PC-9 (cell line): ENCODE measurements at places on chromosomes 3 and 15. TPM values are rescaled to one million over a fixed set of nuclear protein-coding genes. Genes with fewer than 3 reads are reported as not detected.

Gene MCF2L2
- 1.7 and 2.3 TPM in 2 replicates for total RNA-seq

DNA sequence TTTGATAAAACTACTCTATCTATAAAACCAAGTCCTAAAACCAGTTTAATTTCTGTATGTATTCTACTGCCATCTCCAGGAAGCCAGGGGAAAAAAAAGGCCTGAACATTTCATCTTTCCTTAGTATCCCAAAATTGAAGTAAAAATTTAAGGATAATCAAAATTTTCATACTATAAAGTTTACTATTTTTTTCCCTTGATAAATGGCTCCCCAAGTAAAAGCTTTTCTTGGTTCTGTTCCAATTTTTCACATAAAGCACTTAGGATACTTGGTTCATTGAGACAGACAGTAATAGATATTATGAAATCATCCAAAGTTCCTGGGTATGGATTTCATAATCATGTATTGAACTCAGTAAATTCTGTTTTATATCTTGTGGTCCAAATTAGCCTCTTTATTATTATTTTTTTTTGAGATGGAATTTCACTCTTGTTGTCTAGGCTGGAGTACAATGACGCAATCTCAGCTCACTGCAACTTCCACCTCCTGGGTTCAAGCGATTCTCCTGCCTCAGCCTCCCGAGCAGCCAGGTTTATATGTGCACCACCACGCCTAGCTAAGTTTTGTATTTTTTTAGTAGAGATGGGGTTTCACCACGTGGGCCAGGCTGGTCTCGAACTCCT is 34.5 kb downstream of the ICE2 start:
- H3K27ac ChIP-seq, result no peak overlapping the region
- no peak overlapping the region for H3K4me3 ChIP-seq
- H3K36me3 ChIP-seq, result no peaks in the 10 kb centered on the region; the same call in 1 of the 2 replicates

GRCh38 chr3:27719314-27720003 is 2.7 kb downstream of the EOMES start:
- DNase-seq, result no peak
- H3K27me3 ChIP-seq, result 0 out of 2 replicates have a peak, but pooled peaks cover 5% of the 10 kb centered on the region
- H3K4me3 ChIP-seq, result no peak overlapping the region
- no peaks in the 10 kb centered on the region for H3K36me3 ChIP-seq
- H3K4me1 ChIP-seq, result no peaks in the 10 kb centered on the region

DNA sequence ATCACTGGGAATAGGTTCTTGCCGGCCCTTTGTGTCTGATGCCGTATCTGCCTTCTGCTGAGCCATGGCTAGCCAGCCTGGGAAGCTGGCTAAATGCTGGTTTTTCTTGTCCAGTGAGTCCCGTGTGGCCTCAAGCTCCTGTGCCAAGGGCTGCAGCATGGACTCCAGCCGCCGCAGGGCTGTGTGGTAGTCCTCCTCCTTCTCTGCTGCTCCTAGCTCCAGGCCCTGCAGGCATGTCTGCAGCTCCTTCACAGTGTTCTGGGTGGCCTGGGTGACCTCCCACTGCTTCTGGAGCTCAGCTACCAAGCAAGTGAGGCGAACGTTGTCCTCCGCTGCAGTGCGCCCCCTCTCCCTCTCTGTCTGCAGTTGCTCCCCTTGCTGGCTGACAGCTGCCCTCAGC is 24.9 kb downstream of the CXCR6 start:
- H3K4me3 ChIP-seq, result no peak overlapping the region
- H3K27me3 ChIP-seq, result no peaks in the 10 kb centered on the region
- H3K4me1 ChIP-seq, result peaks cover 24% of the 10 kb centered on the region
- H3K36me3 ChIP-seq, result peaks cover 10% of the 10 kb centered on the region; the same call in 1 of the 2 replicates

Gene MST1R
- total RNA-seq, result 84.3 and 98.3 TPM in 2 replicates

DNA sequence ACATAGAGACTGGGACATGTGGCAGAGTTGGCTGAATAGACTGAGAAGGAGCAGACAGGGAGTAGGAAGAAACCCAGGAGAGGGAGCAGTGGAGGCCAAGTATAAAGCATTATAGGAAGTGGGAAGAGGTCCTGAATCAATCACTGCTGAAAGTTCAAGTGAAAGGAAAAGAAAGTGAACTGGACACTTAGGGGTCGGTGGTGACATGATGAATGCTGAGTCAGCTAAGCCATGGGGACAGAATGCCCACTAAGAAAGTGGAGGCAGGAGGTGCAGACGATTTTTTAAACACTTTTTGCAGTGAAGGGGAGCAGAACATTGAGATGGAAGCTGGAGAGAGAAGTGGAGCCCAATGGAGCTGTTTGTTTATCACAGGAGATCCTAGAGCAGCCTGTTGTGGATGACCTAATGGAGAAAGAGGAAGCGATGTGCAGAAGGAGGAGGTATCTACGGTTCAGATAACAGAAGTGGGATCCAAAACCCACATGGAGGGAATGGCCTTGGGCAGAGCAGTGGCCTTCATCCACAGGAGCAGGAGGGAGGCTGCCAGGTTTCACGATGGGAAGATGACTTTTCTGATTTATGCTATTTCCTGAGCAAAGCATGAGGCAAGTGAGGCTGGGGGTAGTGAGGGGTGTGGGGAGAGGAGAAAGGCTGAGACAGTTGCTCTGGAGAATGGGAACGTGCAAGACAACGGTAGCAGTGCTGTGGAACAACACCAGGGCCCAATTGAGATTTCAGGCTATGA is 208.2 kb downstream of the RPLP1 start:
- H3K36me3 ChIP-seq, result no peaks in the 10 kb centered on the region
- H3K27me3 ChIP-seq, result no peaks in the 10 kb centered on the region
- DNase-seq, result no peak
- peaks cover 52% of the 10 kb centered on the region for H3K4me1 ChIP-seq
- H3K4me3 ChIP-seq, result no peak overlapping the region

DNA sequence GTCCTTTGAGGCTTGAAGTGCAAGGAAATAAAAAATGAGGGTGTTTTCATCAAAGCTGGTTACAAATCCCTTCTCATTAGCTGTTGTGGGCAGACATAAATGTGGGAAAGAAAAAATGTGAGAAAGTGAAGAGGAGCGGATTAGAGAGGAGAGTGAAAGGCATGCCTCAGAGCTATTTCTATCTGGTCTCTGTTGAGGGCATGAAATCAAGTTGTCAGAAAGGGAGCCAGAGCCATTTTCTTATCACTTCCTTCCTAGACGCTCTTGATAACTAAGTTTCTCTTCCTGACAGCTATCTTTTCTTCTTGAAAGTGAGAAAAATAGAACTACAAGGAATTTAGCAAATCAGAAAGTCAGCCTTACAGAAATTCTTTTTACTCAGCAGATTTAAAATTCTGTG is 20.8 kb upstream of the CAPN3 start:
- H3K4me1 ChIP-seq, result no peaks in the 10 kb centered on the region
- no peak overlapping the region for H3K27ac ChIP-seq
- no peak overlapping the region for H3K4me3 ChIP-seq
- DNase-seq, result no peak

DNA sequence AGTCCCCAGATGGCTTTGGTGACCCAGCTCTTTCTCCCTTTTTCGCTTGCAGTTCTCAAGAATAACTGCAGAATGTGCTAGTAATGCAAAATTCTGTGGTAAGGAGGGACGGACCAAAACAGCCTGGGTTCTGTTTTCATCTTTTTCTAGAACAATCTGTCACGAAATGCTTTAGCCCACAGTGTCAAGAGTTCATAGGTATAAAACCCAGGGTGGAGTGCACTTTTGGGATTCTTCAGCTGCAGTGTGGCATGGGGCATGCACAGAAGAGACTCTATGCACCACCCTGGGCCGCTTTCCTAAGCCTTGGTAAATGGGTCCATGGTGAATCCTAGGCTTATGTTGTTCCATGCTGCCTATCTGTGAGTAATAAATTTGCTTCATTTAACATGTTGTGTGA is 1072.7 kb upstream of the GBE1 start:
- H3K4me1 ChIP-seq, result no peaks in the 10 kb centered on the region
- no peak overlapping the region for H3K27ac ChIP-seq
- H3K27me3 ChIP-seq, result no peaks in the 10 kb centered on the region

GRCh38 chr3:27985369-27986035 is 255.9 kb upstream of the CMC1 start:
- no peaks in the 10 kb centered on the region for H3K27me3 ChIP-seq
- H3K4me3 ChIP-seq, result no peak overlapping the region
- no peak overlapping the region for H3K27ac ChIP-seq

- DNase-seq, result no peak
- H3K4me3 ChIP-seq, result no peak overlapping the region
- no peak overlapping the region for H3K27ac ChIP-seq
- H3K27me3 ChIP-seq, result no peaks in the 10 kb centered on the region
- H3K4me1 ChIP-seq, result no peaks in the 10 kb centered on the region
- H3K36me3 ChIP-seq, result no peaks in the 10 kb centered on the region
Measured at GRCh38 chr15:87489456-87489855, 767.1 kb downstream of the NTRK3 start.

DNA sequence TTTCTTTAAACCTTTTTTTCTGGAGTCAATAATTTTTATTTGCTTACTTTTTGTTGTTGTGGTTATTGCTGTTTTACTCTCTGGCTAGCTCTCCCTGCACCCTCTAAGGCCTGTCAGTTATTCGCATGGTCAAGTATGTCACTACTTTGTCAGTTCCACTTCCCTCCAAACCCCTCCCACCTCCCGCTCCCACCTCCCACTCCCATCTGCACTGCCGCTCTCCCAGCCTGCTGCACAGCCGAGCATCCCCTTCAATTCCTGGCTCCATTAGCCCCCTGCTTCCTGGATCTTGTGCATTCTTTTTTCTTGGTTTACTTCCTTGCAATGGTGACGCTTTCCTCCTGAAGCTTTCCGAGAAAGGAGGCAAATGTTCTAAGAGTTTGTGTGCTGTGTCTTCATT is 218.0 kb downstream of the XXYLT1 start:
- no peaks in the 10 kb centered on the region for H3K4me1 ChIP-seq
- no peak for DNase-seq
- H3K36me3 ChIP-seq, result no peaks in the 10 kb centered on the region
- no peaks in the 10 kb centered on the region for H3K27me3 ChIP-seq
- no peak overlapping the region for H3K27ac ChIP-seq
- no peak overlapping the region for H3K4me3 ChIP-seq

Gene FSIP1
- total RNA-seq, result 0.63 and 1.2 TPM in 2 replicates

DNA sequence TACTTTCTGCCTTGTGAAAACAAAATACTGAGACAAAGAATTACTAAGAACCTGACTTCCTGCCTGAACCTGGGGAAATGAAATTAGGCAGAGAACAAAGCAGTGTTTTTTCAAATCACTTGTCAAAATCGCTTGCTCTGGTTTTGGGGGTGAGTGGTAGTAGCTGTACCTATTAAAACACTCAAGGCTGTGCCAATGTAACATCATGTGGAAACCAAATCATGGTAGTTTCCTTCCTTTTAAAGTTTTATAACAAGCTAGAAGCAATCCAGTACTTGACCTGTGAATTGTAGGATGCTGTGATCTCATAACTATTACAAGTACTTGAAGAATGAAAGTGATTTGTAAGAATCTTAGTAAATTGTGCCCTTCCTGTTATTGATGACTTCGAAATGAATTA is 6.7 kb downstream of the CMTM8 start:
- H3K27me3 ChIP-seq, result no peaks in the 10 kb centered on the region
- peaks cover 34% of the 10 kb centered on the region for H3K4me1 ChIP-seq
- H3K36me3 ChIP-seq, result 0 out of 2 replicates have a peak, but pooled peaks cover 3% of the 10 kb centered on the region
- H3K27ac ChIP-seq, result no peak overlapping the region
- H3K4me3 ChIP-seq, result no peak overlapping the region

Gene SST
- not detected in 2 replicates for total RNA-seq

Gene IGSF10
- 0.25 and 0.55 TPM in 2 replicates for total RNA-seq

Gene PDCD10
- total RNA-seq, result 79.5 and 84.6 TPM in 2 replicates

DNA sequence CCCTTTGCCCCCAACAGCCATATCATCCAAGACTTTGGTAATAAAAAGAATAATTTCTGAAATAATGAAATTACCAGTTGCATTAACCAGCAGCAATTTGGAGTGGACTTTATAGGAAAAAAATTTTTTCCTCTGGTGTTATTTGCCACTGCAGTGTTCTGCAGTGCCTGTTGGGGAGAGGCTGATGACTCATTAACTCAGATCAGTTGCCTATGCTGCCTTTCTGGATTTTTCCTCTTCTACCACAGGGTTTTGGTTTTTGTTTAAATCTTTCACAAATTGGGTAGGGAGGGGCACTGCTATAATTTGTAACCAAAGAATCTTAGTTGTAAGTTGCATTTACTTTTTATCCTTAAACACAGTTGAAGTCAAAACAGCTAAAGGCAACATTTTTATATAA is 22.7 kb downstream of the ATP6V1A start:
- no peak overlapping the region for H3K4me3 ChIP-seq
- peaks cover 11% of the 10 kb centered on the region for H3K4me1 ChIP-seq
- DNase-seq, result peak; percentile 34

GRCh38 chr3:54819946-54820345 is 107.9 kb downstream of the LRTM1 start:
- H3K4me3 ChIP-seq, result no peak overlapping the region
- no peak for DNase-seq
- no peaks in the 10 kb centered on the region for H3K4me1 ChIP-seq
- no peaks in the 10 kb centered on the region for H3K36me3 ChIP-seq
- H3K27me3 ChIP-seq, result peaks cover 28% of the 10 kb centered on the region

Gene KNG1
- total RNA-seq, result not detected in 2 replicates

- H3K36me3 ChIP-seq, result no peaks in the 10 kb centered on the region
- H3K4me1 ChIP-seq, result peaks cover 30% of the 10 kb centered on the region
- no peak overlapping the region for H3K4me3 ChIP-seq
- H3K27ac ChIP-seq, result no peak overlapping the region
- DNase-seq, result no peak
Measured at GRCh38 chr3:133457025-133457424, 57.2 kb downstream of the BFSP2 start.

- H3K4me3 ChIP-seq, result no peak overlapping the region
- H3K36me3 ChIP-seq, result no peaks in the 10 kb centered on the region
- peak overlapping the region; percentile 72 for H3K27ac ChIP-seq
- no peaks in the 10 kb centered on the region for H3K27me3 ChIP-seq
- peaks cover 30% of the 10 kb centered on the region for H3K4me1 ChIP-seq
- DNase-seq, result peak; percentile 56
Measured at GRCh38 chr3:140629357-140630137, 48.3 kb upstream of the TRIM42 start.

GRCh38 chr15:89128320-89129122 is 40.3 kb downstream of the ABHD2 start:
- peaks cover 41% of the 10 kb centered on the region for H3K36me3 ChIP-seq
- H3K4me1 ChIP-seq, result peaks cover 51% of the 10 kb centered on the region
- no peak overlapping the region for H3K4me3 ChIP-seq
- no peaks in the 10 kb centered on the region for H3K27me3 ChIP-seq
- no peak for DNase-seq

GRCh38 chr3:78804251-78805037 is 963.4 kb downstream of the ROBO1 start:
- H3K4me3 ChIP-seq, result no peak overlapping the region
- H3K27ac ChIP-seq, result no peak overlapping the region
- no peaks in the 10 kb centered on the region for H3K36me3 ChIP-seq
- no peaks in the 10 kb centered on the region for H3K27me3 ChIP-seq
- no peak for DNase-seq

DNA sequence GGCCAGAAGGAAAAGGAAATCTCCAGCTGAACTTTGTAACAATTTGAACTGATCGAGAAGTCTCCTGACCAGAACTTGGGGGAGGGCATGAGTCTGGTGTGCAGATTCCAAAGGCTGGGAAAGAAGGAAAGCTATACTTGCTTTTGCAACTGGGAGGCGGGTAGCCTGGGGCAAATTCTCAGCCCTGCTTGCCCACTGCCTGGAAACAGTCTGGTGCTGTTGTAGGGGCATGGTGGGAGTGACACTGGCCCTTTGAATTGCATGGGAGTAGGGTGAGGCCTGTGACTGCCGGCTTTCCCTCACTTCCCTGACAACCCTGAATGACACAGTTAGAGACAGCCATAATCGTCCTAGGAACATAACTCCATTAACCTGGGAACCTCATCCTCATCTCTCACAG is 114.0 kb upstream of the POU1F1 start:
- H3K4me3 ChIP-seq, result no peak overlapping the region
- no peak overlapping the region for H3K27ac ChIP-seq
- no peaks in the 10 kb centered on the region for H3K36me3 ChIP-seq
- no peaks in the 10 kb centered on the region for H3K27me3 ChIP-seq
- H3K4me1 ChIP-seq, result no peaks in the 10 kb centered on the region
- DNase-seq, result no peak

Gene TUSC7
- total RNA-seq, result not detected in 2 replicates
